PC-9 (cell line): ENCODE measurements at places on chromosomes 3 and 15. TPM values are rescaled to one million over a fixed set of nuclear protein-coding genes. Genes with fewer than 3 reads are reported as not detected.
A peak's percentile ranks its signal among the peaks of the same experiment; 100 is the strongest.

DNA sequence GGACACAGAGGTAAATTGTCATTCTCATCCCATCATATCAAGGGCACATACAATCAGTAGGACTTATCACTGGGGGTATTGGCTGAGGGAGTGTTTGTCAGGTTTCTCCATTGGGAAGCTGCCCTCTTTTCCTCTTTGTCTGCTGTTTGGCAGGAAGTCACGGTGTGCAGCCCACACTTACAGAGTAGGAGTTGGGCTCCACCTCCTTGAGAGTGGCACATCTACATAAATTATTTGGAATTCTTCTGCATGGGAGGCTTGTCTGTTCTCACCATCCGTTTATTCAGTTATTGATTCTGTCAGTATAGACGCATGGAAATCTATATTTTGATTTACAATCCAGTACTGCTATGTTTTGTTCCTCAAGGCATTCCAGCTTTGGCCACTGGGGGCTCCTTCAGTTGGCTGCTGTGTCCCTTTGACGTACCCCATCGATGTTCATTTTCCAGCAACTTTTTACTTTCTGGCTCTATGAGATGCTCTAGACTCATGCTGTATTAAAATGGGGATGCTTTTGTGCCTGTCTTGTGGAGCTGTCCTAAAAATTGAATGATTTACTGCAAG lies 200.3 kb downstream of the SLCO3A1 start:
- H3K27ac ChIP-seq = no peak overlapping the region
- no peaks in the 10 kb centered on the region for H3K36me3 ChIP-seq
- DNase-seq = no peak
- no peak overlapping the region for H3K4me3 ChIP-seq
- H3K4me1 ChIP-seq = no peaks in the 10 kb centered on the region

DNA sequence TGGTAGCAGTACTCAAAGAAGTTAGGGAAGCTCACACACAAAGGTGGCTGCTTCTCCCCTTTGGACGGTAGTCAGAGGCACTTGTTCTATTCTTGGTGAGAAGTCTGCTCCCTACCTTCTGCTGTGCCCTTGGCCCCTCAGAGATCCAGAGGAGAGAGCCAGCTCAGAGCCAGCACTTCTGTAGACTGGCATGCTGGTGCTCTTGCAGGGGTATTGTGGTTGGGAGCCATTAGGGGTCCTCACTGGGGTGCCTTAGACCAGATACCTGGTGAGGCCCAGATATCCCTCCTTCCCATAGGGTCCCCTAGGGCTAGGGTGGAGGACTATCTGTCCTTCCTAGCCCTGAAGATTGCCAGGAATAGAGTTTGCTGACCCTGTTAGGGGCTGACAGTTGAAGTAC lies 140.6 kb downstream of the EEFSEC start:
- H3K4me1 ChIP-seq = peaks cover 17% of the 10 kb centered on the region
- H3K27me3 ChIP-seq = no peaks in the 10 kb centered on the region
- no peak overlapping the region for H3K4me3 ChIP-seq
- no peak for DNase-seq

DNA sequence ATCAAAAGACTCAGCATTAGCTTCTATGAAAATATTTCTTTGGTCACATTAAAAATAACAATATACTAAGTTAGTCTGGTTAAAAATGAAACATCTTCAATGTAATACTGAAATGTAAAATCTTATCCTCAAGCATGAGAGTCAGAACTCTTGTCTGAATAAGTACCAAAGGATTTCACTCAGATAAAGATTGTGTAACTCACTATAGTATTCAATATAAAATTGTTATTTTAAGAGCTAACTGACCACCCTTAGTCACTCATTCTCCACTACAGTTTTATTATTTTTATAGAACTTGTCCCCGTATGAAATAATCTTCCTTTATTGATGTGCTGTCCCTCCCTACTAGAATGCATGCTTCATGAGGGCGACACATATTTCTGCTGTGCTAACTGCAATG lies 426.3 kb downstream of the MECOM start:
- peaks cover 19% of the 10 kb centered on the region for H3K4me1 ChIP-seq
- no peaks in the 10 kb centered on the region for H3K36me3 ChIP-seq
- DNase-seq = no peak

DNA sequence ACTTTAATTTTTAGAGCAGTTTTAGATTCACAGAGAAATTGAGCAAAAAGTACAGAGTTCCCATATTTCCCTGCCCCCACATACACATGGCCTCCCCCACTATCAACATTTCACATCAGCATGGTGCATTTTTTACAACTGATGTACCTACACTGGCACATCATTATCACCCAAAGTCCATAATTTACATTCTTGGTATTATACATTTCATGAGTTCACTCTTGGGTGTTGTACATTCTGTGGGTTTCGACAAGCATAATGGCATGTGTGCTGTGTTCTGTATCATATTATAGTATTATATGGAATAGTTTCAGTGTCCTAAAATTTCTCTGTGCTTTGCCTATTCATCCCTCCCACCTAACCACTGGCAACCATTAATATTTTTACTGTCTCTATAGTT lies 419.8 kb upstream of the THBS1 start:
- H3K36me3 ChIP-seq = no peaks in the 10 kb centered on the region
- no peak for DNase-seq
- no peaks in the 10 kb centered on the region for H3K27me3 ChIP-seq
- no peak overlapping the region for H3K27ac ChIP-seq
- H3K4me3 ChIP-seq = no peak overlapping the region

- H3K27me3 ChIP-seq = no peaks in the 10 kb centered on the region
- H3K4me1 ChIP-seq = peaks cover 40% of the 10 kb centered on the region
Measured at GRCh38 chr15:64893481-64894394, 18.0 kb upstream of the ANKDD1A start.

DNA sequence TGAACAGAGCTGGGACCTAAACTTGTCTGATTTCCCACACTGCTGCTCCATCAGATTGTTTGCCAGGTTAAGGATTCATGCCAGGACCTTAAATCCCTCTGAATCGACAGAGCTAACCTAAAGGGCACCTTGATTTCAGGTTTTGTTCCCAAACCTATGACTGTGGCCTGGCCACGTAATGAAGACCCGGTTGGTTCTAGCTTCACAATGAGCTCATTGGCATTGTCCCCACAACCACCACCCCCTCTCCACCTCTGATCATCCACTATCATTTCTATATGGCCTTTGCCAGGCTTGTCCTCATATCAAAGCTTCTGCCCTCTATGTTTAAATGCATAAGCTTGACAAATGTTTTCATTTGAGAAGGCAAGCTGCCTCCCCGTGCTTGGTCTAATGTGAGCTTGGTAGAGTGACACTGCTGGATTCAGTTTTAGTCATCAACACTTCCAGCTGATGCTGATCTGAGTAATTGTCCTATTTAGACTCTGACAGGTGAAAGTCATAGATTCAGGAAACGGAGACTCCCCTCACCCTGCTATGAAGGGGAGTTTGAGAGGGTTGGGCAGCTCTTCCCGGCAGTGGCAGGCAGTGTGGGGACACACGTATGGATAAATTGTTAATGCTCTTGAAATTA lies 407.1 kb upstream of the CFAP20DC start:
- H3K36me3 ChIP-seq = no peaks in the 10 kb centered on the region
- H3K27me3 ChIP-seq = no peaks in the 10 kb centered on the region; the same call in 1 of the 2 replicates
- no peak overlapping the region for H3K27ac ChIP-seq
- no peak for DNase-seq
- H3K4me1 ChIP-seq = no peaks in the 10 kb centered on the region

GRCh38 chr3:192879346-192880031 lies 38.2 kb downstream of the MB21D2 start:
- H3K36me3 ChIP-seq = no peaks in the 10 kb centered on the region
- peaks cover 42% of the 10 kb centered on the region for H3K4me1 ChIP-seq
- H3K4me3 ChIP-seq = peak overlapping the region; percentile 37; the same call in 1 of the 2 replicates
- H3K27me3 ChIP-seq = no peaks in the 10 kb centered on the region

- H3K27me3 ChIP-seq = no peaks in the 10 kb centered on the region
- H3K4me1 ChIP-seq = peaks cover 89% of the 10 kb centered on the region
- peak; percentile 53 for DNase-seq
- peak overlapping the region; percentile 48 for H3K27ac ChIP-seq
Measured at GRCh38 chr15:90099868-90100831, 2.1 kb downstream of the IDH2 start.

DNA sequence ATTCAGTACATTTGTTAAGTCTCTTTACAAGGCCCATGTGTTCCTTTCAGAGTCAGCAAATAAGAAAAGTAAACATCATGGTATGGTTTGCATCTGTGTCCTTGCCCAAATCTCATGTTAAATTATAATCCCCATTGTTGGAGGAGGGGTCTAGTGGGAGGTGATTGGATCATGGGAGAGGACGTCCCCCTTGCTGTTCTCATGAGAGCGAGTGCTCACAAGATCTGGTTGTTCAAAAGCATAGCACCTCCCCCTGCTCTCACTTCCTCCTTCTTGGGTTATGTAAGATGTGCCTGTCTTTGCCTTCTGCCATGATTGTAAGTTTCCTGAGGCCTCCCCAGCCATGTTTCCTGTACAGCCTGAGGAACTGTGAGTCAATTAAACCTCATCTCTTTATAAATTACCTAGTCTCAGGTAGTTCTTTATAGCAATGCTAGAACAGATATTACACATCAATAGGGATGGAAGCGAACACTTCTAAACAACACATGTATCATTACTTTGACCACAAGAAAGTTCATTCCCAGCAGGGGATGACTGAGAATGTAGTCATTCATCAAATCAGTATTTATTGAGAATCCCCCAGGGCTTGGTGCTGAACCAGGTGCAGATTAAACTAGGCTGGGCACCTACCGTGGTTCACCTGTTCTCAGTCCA lies 4.1 kb downstream of the EFCAB12 start:
- peaks cover 12% of the 10 kb centered on the region; the same call in 1 of the 2 replicates for H3K4me1 ChIP-seq
- H3K27me3 ChIP-seq = no peaks in the 10 kb centered on the region
- DNase-seq = no peak
- H3K36me3 ChIP-seq = no peaks in the 10 kb centered on the region
- no peak overlapping the region for H3K4me3 ChIP-seq
- H3K27ac ChIP-seq = no peak overlapping the region

- peaks cover 23% of the 10 kb centered on the region for H3K27me3 ChIP-seq
- no peak for DNase-seq
- H3K4me3 ChIP-seq = no peak overlapping the region
- H3K27ac ChIP-seq = no peak overlapping the region
- no peaks in the 10 kb centered on the region for H3K36me3 ChIP-seq
Measured at GRCh38 chr3:58683466-58683865, 16.9 kb upstream of the FAM3D start.

DNA sequence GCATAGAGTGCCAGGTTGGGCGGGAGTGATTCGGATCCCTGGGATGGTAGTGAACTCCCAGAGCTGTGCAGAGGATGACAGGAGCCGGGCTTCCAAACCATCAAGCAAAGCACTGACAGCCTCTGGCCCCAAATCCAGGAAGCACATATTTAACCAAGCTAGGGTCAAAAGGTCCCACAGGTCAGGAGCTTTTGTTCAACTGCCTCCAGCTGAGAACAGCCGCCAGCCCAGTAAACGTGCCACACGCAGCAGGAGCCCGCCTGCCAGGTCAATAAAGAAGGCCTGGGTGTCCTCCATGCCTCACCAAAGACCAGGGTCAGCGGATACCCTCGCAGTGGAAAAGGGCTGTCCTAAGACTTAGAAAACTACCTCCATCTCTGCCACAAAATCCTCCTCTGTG lies 184.7 kb upstream of the LINGO1 start:
- peaks cover 45% of the 10 kb centered on the region for H3K27me3 ChIP-seq
- DNase-seq = no peak
- H3K27ac ChIP-seq = no peak overlapping the region
- H3K4me1 ChIP-seq = no peaks in the 10 kb centered on the region
- no peak overlapping the region for H3K4me3 ChIP-seq
- no peaks in the 10 kb centered on the region for H3K36me3 ChIP-seq

- no peak for DNase-seq
- no peaks in the 10 kb centered on the region for H3K27me3 ChIP-seq
- H3K4me3 ChIP-seq = no peak overlapping the region
- no peaks in the 10 kb centered on the region for H3K36me3 ChIP-seq
- H3K4me1 ChIP-seq = no peaks in the 10 kb centered on the region
Measured at GRCh38 chr3:2391896-2392295, 293.2 kb downstream of the CNTN4 start.

DNA sequence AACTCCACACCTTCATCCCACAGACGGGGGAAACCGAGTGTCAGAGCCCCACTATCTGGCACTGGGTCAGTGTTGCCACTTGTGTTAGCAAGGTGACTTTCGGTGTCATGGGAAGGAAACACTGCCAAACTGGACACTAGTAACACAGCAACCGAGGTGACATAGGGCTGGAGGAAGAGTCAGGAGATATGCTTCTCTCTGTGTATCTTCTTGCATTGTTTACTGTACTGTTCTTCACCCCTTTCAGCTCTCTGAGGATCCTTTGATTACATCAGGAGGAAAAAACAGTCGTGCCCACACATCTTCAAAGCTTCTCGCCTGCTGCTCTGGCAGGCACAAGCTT lies 109.4 kb upstream of the RAD18 start:
- H3K4me3 ChIP-seq = no peak overlapping the region
- no peak for DNase-seq
- no peaks in the 10 kb centered on the region for H3K27me3 ChIP-seq
- H3K27ac ChIP-seq = no peak overlapping the region
- no peaks in the 10 kb centered on the region for H3K36me3 ChIP-seq

DNA sequence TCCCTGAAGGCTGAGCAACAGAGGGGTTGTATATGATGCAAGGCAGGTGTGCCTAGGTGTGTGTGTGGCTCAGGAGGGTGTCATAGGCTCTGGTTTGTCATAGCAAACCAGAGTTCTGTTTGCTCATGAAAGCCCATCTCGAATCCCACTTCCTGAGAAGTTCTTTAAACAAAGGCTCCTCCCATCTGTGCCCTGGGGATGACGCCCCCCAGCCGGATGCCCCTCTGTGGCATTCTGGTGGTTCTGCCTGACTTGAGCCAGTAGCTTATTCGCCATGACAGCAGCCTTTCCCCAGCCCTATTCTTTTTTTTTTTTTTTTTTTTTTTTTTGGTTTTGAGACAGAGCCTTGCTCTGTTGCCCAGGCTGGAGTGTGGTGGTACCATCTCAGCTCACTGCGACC lies 45.4 kb downstream of the PDIA5 start:
- no peaks in the 10 kb centered on the region for H3K4me1 ChIP-seq
- no peaks in the 10 kb centered on the region for H3K27me3 ChIP-seq
- no peak for DNase-seq
- no peak overlapping the region for H3K4me3 ChIP-seq

DNA sequence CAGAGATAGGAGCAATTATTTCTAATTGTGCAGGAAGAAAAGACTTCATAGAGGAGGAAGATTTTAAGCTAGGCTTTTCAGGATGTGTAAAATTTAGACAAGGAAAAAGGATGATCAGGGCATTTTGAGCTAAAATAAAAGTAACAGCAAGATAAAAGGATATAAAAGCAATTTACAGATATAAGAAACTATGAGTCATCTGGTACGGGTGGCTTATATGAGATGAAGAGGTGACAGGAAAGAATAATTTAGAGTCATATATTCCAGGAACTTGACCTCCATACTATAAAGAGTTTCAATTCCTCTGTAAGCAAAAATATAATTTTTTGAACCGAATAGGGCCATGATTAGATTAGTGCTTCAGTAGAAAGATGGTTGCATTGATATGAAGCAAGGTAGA lies 273.7 kb downstream of the RBMS3 start:
- no peaks in the 10 kb centered on the region for H3K27me3 ChIP-seq
- DNase-seq = no peak
- H3K4me1 ChIP-seq = no peaks in the 10 kb centered on the region
- H3K4me3 ChIP-seq = no peak overlapping the region

The CAND2 gene
- total RNA-seq = 0.30 and 0.37 TPM in 2 replicates

The SH3BP5 gene
- 31.6 and 39.3 TPM in 2 replicates for total RNA-seq

The DGKG gene
- total RNA-seq = 9.8 and 20.0 TPM in 2 replicates

The BOC gene
- 3.0 and 6.2 TPM in 2 replicates for total RNA-seq

The ZNF660 gene
- 1.0 and 1.2 TPM in 2 replicates for total RNA-seq

The KBTBD8 gene
- total RNA-seq = not detected in 2 replicates

The FILIP1L gene
- 12.0 and 16.8 TPM in 2 replicates for total RNA-seq

The SOX2 gene
- not detected in 2 replicates for total RNA-seq

The CCR8 gene
- total RNA-seq = not detected in 2 replicates

The ISLR gene
- not detected in 2 replicates for total RNA-seq

The FYCO1 gene
- total RNA-seq = 19.7 and 21.1 TPM in 2 replicates

The AMOTL2 gene
- total RNA-seq = 147 and 221 TPM in 2 replicates

The PRSS50 gene
- 0.48 and 0.50 TPM in 2 replicates for total RNA-seq

The SLC9A9 gene
- 1.7 and 2.7 TPM in 2 replicates for total RNA-seq

The AMIGO3 gene
- 1.0 TPM in 1 of 2 replicates, not detected in the other for total RNA-seq

The AMT gene
- 12.9 and 17.6 TPM in 2 replicates for total RNA-seq

The POPDC2 gene
- 3.0 and 3.5 TPM in 2 replicates for total RNA-seq
